ENCODE measurements at places on chromosomes 13 and 19. TPM values are rescaled to one million over a fixed set of nuclear protein-coding genes. Genes with fewer than 3 reads are reported as not detected.

GRCh38 chr13:55517312-55517711 is 1623.4 kb upstream of the PRR20A start:
- H3K27me3 ChIP-seq = no peaks in the 10 kb centered on the region
- H3K36me3 ChIP-seq = no peaks in the 10 kb centered on the region
- no peak for DNase-seq
- no peak overlapping the region for H3K4me3 ChIP-seq

DNA sequence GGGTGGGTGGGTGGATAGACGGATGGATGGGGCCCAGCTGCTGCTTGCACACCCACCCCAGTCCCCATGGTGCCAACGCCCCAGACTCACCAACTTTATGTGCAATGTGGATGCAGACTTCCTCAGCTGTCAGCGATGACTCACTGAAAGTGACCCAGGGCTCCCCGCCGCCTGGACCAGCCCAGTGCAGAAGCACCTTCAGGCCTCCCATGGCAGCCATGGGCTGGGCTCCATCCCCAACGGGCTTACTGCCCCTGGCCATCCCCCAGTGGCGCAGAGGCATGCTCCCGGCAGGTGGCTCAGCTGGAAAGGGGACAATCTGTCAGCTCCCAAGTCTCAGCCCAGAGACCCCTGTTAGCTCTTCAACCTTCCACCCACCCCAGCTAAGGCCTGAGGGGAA is 2.2 kb downstream of the TYK2 start:
- H3K27ac ChIP-seq = no peak overlapping the region
- H3K36me3 ChIP-seq = no peaks in the 10 kb centered on the region
- H3K27me3 ChIP-seq = no peaks in the 10 kb centered on the region
- H3K4me3 ChIP-seq = no peak overlapping the region
- H3K4me1 ChIP-seq = peaks cover 11% of the 10 kb centered on the region
- no peak for DNase-seq

The NKPD1 gene
- 1.2 TPM for total RNA-seq

The PRR22 gene
- total RNA-seq = 3.5 TPM

- no peaks in the 10 kb centered on the region for H3K4me1 ChIP-seq
- H3K27ac ChIP-seq = no peak overlapping the region
- H3K36me3 ChIP-seq = no peaks in the 10 kb centered on the region
- no peaks in the 10 kb centered on the region for H3K27me3 ChIP-seq
Measured at GRCh38 chr13:90135558-90135957, 1211.9 kb upstream of the MIR17HG start.

The CILP2 gene
- 0.66 TPM for total RNA-seq

The KIR3DL2 gene
- not detected for total RNA-seq

The ONECUT3 gene
- not detected for total RNA-seq

The OR4F17 gene
- total RNA-seq = not detected

DNA sequence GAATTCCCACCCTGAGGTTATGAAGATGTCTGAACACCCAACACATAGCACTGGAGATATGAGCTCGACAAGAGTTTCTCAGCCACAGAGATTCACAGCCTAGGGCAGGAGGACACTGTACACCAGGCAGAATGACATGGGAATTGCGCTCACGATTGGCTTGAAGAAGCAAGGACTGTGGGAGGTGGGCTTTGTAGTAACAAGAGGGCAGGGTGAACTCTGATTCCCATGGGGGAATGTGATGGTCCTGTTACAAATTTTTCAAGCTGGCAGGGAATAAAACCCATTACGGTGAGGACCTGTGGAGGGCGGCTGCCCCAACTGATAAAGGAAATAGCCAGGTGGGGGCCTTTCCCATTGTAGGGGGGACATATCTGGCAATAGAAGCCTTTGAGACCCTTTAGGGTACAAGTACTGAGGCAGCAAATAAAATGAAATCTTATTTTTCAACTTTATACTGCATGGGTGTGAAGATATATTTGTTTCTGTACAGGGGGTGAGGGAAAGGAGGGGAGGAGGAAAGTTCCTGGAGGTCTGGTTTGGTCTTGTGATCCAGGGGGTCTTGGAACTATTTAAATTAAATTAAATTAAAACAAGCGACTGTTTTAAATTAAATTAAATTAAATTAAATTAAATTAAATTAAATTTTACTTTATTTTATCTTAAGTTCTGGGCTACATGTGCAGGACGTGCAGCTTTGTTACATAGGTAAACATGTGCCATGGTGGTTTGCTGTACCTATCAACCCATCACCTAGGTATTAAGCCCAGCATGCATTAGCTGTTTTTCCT is 7.0 kb downstream of the KLK3 start:
- H3K36me3 ChIP-seq = no peaks in the 10 kb centered on the region
- no peak for DNase-seq
- no peak overlapping the region for H3K4me3 ChIP-seq
- peaks cover 21% of the 10 kb centered on the region for H3K27me3 ChIP-seq

DNA sequence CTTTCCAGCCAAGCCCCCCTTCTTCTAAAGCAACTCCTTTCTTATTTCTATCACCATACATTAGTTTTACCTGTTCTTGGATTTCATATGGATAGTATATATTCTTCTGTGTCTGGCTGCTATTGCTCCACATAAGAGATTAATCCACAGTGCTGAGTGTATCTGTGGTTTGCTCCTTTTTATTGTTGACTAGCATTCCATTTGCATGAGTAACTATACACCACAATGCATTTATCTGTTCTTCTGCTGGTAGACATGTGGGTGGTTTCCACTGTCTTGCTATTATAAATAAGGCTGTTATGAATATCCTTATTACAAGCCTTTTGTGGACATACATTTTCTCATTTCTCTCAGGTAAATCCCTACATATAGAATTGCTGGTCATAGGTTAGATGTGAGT is 138.2 kb downstream of the SLC7A1 start:
- H3K4me3 ChIP-seq = no peak overlapping the region
- H3K27ac ChIP-seq = no peak overlapping the region
- DNase-seq = no peak
- no peaks in the 10 kb centered on the region for H3K36me3 ChIP-seq

GRCh38 chr13:110915874-110916206 is 971 bp upstream of the ANKRD10 start:
- no peaks in the 10 kb centered on the region for H3K27me3 ChIP-seq
- no peaks in the 10 kb centered on the region for H3K36me3 ChIP-seq
- DNase-seq = no peak
- H3K4me3 ChIP-seq = peak overlapping the region; percentile 83
- peak overlapping the region; percentile 96 for H3K27ac ChIP-seq
- peaks cover 52% of the 10 kb centered on the region for H3K4me1 ChIP-seq

The CDKN2D gene
- total RNA-seq = 14.4 TPM

DNA sequence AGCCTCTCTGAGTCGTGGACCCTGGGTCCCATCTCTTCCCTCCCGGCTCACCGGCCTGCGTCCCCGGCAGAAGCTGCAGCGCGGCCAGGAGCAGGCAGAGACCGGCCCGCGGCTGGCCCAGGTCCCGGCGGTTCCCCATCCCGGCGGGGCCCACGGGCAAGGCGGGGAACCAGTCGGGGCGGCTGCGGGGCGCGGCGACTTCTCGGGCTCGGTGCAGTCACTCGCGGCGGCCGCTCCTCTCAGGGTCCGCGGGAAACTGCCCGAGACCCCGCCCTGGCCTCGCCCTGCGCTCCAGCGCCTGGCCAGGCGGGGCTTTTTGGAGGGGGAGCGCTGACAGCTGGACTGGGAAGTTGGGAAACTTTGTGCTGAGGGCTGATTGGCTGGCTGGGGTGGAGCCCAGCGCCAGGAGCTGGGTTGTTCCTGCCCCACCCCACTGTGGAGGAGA is at the start of gene COL5A3:
Gene COL5A3, minus strand, starts transcription at position 258 of the 445 bp plus-strand sequence. Its CDS starts 119 bp downstream, at position 139.
- H3K36me3 ChIP-seq = no peaks in the 10 kb centered on the region
- H3K4me1 ChIP-seq = peaks cover 38% of the 10 kb centered on the region
- DNase-seq = peak; percentile 43
- H3K27ac ChIP-seq = peak within 1 kb of the TSS; percentile 71
- H3K27me3 ChIP-seq = peaks cover 11% of the 10 kb centered on the region

- H3K36me3 ChIP-seq = no peaks in the 10 kb centered on the region
- no peak overlapping the region for H3K4me3 ChIP-seq
- DNase-seq = no peak
- H3K4me1 ChIP-seq = no peaks in the 10 kb centered on the region
- no peak overlapping the region for H3K27ac ChIP-seq
Measured at GRCh38 chr13:44407891-44408290, 34.3 kb downstream of the SERP2 start.

The TPTE2 gene
- total RNA-seq = not detected

- no peak overlapping the region for H3K27ac ChIP-seq
- H3K36me3 ChIP-seq = no peaks in the 10 kb centered on the region
- no peaks in the 10 kb centered on the region for H3K4me1 ChIP-seq
- no peak for DNase-seq
Measured at GRCh38 chr13:47213047-47213446, 316.2 kb upstream of the HTR2A start.

- no peaks in the 10 kb centered on the region for H3K36me3 ChIP-seq
- no peak overlapping the region for H3K27ac ChIP-seq
- no peak for DNase-seq
Measured at GRCh38 chr13:93984052-93984451, 495.4 kb downstream of the DCT start.

DNA sequence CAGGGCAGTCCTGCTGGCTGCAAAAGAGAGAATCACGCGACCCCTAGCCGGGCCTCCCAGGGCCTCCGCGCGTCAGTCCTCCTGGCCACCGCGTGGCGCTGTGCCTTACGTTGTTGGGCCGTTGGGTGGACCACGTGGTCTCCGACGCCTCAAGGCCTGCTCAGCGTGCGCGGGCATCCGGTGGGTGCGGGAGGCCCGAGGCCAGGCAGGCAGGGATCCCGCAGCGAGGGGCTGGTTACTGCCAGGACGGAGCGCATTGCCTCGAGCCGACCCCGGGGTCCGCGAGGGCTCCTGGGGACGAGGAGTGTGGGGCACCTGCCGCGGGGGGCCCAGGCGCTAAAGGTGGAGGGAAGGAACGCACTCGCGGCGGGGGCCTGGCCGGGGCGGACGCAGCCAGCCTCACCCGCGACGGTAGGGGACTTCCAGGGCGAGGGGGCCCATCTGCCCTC is at the start of gene TDRD12:
Gene TDRD12, plus strand, starts transcription at position 157 of the 449 bp plus-strand sequence. CDS start 306 bp downstream, outside the sequence.
- H3K4me3 ChIP-seq = no peak within 1 kb of the TSS
- no peak within 1 kb of the TSS for H3K27ac ChIP-seq
- H3K27me3 ChIP-seq = no peaks in the 10 kb centered on the region
- no peaks in the 10 kb centered on the region for H3K4me1 ChIP-seq
- no peak for DNase-seq
- no peaks in the 10 kb centered on the region for H3K36me3 ChIP-seq

DNA sequence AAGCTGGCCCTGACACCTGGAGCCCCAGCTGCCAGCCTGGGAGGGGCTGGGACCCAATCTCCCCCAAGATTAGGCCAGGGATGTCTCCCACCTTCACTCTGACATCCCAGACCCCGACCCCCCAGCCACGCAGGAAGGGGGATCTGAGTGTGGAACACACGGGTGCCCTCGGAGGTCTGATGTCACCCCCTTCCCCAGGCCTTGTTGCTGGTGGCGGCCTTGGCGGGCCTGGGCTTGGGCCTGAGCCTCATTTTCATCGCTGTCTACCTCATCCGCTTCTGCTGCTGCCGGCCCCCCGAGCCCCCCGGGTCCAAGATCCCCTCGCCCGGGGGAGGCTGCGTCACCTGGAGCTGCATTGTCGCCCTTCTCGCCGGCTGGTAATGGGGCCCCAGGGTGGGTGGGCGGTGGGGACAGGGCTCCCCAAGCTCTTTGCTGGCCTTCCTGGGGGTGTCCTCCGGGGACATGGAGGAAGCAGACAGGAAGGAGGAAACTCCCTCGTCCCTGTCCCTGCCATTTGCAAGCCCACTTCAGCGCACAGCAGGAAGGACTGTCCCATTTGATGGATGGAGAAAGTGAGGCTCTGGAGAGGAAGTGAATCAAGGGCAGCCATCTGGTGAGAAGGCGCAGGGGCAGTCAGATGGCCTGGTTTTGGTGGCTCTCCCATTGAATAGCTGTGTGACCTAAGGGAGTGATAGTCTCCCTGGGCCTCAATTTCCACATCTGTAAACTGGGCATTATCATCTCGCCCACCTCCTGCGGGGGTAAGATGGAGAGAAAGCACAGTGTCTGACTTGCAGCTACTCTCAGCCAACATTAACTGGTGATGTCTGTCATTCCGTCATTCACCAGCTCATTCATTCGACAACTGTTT is 3.9 kb downstream of the TTYH1 start:
- no peaks in the 10 kb centered on the region for H3K36me3 ChIP-seq
- peak overlapping the region; percentile 73 for H3K27ac ChIP-seq
- no peaks in the 10 kb centered on the region for H3K27me3 ChIP-seq

GRCh38 chr19:10009714-10010224 is 535 bp downstream of the COL5A3 start:
- peaks cover 9% of the 10 kb centered on the region for H3K36me3 ChIP-seq
- no peak for DNase-seq
- H3K27ac ChIP-seq = peak overlapping the region; percentile 60
- H3K4me1 ChIP-seq = peaks cover 28% of the 10 kb centered on the region

The CAMSAP3 gene
- total RNA-seq = not detected

GRCh38 chr13:88434953-88435352 is 763.8 kb downstream of the SLITRK5 start:
- H3K27me3 ChIP-seq = no peaks in the 10 kb centered on the region
- H3K4me3 ChIP-seq = no peak overlapping the region
- no peak overlapping the region for H3K27ac ChIP-seq
- H3K36me3 ChIP-seq = no peaks in the 10 kb centered on the region
- no peaks in the 10 kb centered on the region for H3K4me1 ChIP-seq
